NCI-H1048 (cell line): ENCODE measurements at places on chromosomes 13 and 19.

GRCh38 chr13:87666831-87667230 is 4.3 kb upstream of the SLITRK5 start:
- DNase-seq, result no peak

GRCh38 chr13:27919934-27920676 is at the start of gene PDX1:
PDX1 (plus strand) TSS chr13:27920000; CDS start chr13:27920139, 139 bp downstream.
- peak; percentile 36 for DNase-seq

DNA sequence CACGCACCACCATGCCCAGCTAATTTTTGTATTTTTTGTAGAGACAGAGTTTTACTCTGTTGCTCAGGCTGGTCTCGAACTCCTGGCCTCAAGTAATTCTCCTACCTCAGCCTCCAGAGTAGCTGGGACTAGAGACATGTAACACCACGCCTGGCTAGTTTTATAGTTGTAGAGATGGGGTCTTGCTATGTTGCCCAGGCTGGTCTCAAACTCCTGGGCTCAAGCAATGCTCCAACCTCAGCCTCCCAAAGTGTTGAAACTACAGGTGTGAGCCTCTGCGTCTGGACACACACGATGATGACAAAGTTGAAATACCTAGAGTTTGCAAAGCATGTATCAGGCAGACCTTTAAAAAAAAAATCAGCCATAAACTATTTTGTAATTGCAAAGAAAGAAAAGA is 4.6 kb upstream of the PTOV1 start:
- no peak for DNase-seq

GRCh38 chr13:98717256-98717655 is 35.2 kb downstream of the SLC15A1 start:
- no peak for DNase-seq

DNA sequence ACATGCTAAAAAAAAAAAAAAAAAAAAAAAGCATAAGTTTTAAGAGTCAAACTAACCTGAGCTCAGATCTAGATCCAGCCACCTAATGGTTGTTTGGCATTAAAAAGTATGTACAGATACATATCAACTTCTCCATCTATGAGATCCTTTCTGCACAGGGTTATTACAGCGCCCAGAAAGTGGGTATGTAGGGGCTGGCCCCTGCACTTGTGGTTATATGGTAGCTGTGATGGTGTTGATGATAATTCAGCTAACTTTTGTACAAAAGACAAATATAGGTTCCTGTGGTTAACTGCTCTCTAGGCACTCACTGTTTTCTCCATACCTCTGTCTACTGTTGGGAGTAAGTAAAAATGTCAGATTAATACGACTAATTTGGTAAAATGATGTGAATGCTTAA is 81.7 kb downstream of the TNFRSF19 start:
- no peak for DNase-seq

GRCh38 chr13:109401307-109401706 is 385.1 kb downstream of the IRS2 start:
- no peak for DNase-seq

DNA sequence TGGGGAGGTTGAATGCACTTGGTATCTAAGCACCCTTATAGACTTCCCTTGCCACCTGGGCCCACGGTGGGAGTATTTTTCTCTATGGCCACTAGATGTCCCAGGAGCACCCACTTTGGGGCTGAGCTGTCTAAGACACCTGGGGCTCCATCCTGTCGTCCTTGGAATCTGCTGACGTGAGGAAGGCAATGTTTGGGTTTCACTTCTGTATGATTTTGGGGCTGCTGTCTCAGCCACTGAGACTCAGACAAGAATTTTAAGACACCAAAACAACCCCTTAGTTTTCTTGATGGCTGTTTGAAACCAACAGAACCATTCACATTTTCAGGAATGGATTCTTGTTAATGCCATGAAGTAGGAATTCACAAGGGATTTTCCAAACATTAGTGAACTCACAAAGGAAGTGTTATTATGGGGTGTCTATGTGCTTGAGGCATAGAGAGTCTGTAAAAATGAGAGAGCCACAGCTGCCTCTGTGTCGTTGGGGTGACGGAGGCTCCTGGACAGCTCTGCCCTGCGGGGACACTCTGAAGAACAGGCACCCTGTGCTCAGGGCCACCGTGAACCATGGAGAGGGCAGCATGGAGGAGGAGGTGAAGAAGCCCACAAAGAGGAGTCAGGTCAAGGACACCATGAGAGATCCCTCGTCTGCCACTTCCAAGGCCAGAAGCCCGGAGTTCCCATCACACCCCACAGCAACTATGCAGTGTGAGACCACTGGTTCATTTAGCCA is 106.8 kb upstream of the SPATA13 start:
- DNase-seq, result peak; percentile 15

DNA sequence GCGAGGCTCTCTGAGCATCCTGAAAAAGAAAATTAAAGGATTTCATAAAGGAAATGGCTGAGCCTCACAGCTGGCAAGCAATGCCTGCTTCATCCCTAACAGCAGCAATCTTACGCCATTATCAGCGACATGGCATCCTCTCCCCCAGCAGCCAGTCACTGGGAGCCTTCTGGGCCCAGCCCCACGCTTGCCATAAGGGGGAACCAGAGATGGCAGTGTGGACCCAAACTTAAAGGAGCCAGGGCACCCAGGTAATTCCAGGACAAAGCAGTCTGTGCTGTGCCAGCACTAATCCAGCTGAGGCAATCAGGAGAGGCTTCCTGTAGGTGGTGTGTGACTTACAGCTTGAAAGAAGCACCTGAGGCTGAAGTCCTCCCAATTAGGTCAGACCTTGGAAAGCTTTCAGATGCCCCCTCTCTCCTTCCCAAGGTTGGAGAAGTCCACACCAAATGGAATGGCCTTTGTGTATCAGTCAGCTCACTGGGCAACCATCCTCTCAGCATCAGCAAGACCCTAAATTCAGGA is 10.3 kb downstream of the VSTM2B start:
- no peak for DNase-seq

DNA sequence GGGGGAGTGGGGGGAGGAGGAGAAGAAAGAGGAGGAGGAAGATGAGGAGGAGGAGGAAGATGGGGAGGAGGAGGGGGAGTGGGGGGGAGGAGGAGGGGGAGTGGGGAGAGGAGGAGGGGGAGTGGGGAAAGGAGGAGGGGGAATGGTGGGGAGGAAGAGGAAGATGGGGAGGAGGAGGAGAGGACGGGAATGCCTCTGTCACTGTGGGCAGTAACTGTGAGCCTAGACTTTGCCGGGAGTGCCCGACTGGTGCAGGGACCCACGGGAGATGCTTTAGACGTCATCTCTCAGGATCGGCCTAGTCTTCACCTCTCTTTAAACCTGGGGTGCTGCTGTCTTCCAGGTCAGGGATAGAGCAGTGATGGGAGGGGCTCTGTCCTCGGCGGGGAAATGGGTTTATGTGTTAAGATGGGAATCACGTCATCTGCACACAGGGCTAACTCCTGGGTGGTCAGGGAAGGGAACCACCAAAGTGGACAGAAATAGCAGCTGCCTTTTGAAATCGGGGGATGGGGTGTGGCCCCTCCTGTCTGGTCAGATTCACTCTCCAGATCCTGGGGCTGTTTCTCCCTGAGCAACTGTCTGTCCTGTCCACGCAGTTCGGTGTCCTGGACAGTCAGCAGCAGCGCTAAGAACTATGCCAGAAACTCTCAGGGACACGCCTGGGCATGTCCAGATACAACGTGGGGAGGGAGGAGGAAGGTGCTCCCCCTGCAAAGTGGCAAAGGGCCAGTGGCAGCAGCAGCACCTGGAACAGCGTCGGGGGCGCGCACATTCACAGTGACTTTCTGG is 26.9 kb downstream of the GAS6 start:
- no peak for DNase-seq

- DNase-seq, result no peak
These were observed 11.6 kb upstream of the ZNF536 start for GRCh38 chr19:30360376-30361106.

GRCh38 chr13:34681405-34681955 is 260.6 kb upstream of the NBEA start:
- no peak for DNase-seq

DNA sequence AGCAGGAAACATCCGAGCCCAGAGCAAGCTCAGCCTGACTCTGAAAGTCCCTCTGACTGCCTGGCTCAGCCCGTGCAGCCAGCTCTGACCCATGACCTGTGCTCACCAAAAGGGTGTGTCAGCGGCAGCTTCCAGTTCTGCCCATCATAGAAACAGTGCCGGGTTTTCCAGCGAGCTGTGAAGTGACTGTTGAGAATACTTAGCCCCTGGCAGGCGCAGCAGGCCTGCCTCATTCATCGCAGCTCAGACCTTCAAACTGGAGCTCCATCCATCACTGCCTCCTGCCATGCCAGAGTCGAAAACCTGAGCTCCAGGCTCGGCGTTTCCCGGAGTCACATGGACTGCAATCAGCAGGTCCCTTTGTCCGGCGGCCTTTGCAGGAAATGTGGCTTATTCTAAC is 16.3 kb upstream of the GSX1 start:
- no peak for DNase-seq

DNA sequence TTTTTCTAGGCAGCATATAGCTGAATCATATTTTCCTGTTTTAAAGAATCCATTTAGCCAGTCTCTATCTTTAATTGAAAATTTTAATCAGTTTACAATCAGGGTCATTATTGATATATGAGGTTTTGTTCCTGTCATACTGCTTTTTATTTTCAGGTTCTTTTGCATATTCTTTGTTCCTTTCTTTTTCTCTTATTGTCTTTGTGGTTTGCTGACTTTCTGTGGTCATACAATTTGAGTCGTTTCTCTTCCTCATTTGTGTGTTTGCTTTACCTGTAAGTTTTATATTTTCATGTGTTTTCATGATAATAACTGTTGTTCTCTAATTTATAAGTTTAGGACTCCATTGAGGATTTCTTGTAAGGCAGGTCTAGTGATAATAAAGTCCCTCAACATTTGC is 812.6 kb downstream of the DACH1 start:
- DNase-seq, result no peak

GRCh38 chr13:100597253-100597652 is 8.7 kb upstream of the GGACT start:
- DNase-seq, result no peak

DNA sequence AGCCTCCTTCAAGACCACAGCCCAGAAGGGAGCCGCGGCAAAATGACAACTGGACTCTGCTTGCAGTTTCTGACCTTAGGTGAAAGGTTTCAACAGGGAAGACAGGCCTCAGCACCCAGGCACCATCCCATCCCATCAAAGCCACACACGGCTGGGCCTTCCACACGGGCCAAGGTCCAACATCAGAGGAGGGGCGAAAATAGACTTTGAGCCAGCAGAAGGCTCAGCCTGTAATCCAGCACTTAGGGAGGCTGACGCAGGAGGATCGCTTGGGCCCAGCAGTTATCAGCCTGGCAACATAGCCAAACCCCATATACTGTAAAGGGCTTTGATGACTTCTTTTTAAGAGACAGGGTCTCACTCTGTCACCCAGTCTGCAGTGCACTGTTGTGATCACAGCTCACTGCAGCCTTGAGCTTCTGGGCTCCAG is 26.8 kb upstream of the TINCR start:
- no peak for DNase-seq

DNA sequence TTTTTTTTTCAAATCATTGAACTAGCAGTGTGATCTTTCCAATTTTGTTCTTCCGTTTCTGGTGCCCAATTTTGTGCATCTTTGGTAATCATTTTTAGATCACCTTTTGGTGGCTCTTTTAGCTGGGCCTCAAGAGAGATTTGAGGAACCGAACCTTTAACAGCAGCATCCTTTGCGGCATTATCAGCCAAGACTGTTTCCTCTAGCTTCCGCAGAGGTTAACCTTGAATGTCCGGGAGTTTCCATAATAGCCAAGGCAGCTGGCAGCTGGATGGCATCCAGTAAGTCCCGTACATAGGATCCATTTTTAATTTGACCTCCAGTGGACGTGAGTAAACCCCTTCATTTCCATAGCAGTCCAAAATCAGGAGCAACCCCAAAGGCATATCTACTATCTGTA is 9.6 kb downstream of the IRGC start:
- DNase-seq, result no peak

- no peak for DNase-seq
These were observed 628.3 kb upstream of the SLC10A2 start for GRCh38 chr13:103694471-103694870.

DNA sequence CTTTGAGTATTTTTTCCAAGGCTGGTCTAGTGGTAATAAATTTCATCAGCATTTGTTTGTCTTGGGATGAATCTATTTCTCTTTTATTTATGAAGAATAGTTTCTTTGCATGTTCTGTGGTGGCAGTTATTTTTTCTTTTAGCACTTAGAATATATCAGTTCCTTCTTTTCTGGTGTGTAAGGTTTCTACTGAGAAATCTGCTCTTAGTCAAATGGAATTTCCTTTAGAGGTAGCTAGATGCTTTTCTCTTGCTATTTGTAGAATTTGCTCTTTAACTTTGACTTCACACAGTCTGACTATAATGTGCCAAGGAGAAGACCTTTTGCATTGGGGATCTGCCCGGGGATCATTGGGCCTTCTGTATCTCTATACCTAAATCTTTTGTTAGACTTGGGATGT is 4.1 kb upstream of the SIGLEC6 start:
- no peak for DNase-seq

DNA sequence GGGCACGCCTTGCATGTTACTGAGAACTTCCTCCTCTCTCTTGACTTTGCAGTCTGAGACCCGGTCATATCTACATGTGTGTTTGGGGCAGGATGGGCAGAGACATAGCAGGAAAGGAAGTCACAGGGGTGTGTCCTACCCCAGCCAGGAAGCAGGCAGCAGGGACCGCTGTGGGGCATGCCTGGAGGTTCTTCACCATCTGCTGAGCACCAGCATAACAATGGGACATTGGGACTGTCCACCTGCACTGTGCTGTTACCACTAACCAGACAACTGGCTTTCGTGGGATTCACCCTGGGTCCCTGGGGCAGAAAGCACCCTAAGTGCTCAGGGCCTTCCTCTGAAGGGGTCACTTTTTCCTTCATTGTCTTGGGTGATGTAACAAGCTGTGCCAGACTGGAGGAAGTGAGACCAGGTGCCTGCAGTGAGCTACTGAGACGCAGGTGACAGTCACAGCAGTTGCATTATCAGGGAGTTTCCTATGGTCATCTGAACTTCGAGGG is 2.6 kb upstream of the HAUS5 start:
- no peak for DNase-seq

GRCh38 chr19:13850910-13851733 is 25.8 kb upstream of the NANOS3 start:
- no peak for DNase-seq

- no peak for DNase-seq
These were observed 47.6 kb downstream of the FOXO1 start for GRCh38 chr13:40618581-40619478.

DNA sequence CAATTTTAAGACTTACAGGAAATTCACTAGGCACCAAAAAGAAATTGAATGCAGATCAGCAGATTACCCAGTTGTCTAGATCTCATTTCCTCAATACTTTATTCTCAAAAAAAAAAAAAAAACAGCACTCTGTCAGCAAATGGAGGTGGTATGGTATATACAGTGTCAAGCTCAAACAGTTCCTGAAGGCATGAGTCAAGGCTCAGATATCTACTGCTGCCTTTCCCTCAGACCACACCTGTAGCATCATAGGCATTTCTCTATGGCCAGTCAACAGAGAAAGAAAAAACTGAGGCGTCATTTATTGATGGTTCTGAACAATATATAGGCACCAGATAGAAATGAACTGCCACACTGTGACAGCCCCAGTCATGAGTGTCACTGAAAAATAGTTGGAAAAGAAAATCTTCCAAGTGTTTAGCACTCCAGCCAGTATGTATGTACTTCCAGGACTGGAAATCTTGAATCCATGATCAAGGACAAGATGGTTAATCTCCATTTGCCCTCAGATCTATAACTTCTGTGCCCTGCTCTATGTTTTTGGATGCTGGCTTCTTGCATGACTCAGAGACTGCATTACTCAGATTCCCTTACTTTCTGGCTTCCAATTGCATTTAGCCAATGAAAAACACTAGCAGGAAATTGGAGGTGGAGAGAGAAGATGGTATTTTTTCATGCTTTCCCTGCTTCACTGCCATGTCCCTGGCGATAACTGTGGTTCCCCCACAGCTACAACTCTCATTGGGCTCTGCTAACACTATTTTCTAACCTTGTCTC is 8.4 kb upstream of the COG3 start:
- DNase-seq, result no peak
